ENCODE measurements at places on chromosomes 1 and 21. TPM values are rescaled to one million over a fixed set of nuclear protein-coding genes. Genes with fewer than 3 reads are reported as not detected.

Gene NBPF4
- total RNA-seq, result not detected

Gene NUF2
- total RNA-seq, result 17.5 TPM

Gene RCAN3
- 7.6 TPM for total RNA-seq

Gene KRTAP19-1
- total RNA-seq, result not detected

Gene APP
- 334 TPM for total RNA-seq

Gene FUCA1
- total RNA-seq, result 21.4 TPM

Gene CENPF
- total RNA-seq, result 30.1 TPM

Gene L1TD1
- 0.41 TPM for total RNA-seq

Gene MTARC2
- 13.3 TPM for total RNA-seq

Gene C1QTNF12
- total RNA-seq, result 6.3 TPM

Gene JAK1
- 85.6 TPM for total RNA-seq

Gene TMEM167B
- 35.2 TPM for total RNA-seq

Gene SPOCD1
- total RNA-seq, result 0.21 TPM

Measured in tongue (tissue), 3 donors.